Large intestine (tissue), 12 donors: ENCODE measurements at places on chromosomes 7 and 10.

- DNase-seq, result no peak
Observed at GRCh38 chr10:98158576-98158975, 24.1 kb downstream of the R3HCC1L start.

DNA sequence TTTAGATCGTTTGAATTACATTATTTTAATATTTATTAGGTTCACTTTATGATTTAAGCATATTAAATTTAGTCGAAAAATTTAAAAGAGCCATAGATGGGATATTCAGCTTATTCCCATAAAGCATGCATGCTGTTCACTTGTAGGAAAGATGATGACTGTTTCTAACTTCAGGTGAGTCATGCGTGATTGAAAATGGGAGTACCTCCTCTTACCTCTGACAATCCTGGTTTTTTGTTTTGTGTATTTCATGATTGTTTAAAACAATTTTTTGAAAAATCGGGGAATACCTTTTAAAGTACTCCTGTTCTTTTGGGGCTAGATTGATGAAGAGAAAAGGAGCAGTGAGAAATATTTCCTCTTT lies 1.4 kb downstream of the TNKS2 start:
- peak; percentile 12 for DNase-seq

GRCh38 chr10:35569836-35570235 lies 35.3 kb upstream of the GJD4 start:
- DNase-seq, result no peak

GRCh38 chr10:3559011-3559410 lies 226.0 kb downstream of the KLF6 start:
- no peak for DNase-seq

DNA sequence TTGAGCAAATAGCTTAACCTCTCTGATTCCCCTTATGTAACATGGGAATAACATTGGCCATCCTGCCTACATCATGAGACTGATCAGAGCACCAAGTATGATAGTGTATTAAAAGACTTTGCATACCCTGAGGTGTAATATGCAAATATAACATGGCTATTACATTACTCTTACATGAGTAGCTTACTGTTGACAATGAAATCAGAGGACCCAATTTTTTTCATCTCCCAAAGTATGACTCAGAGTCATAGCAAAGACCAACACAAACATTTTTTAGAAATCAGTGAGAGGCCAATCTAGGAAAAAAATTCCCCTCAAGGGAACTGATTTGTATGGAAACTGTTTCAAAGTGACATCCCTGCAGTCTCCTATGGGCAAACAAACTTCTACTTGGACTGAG lies 47.0 kb upstream of the TMEM140 start:
- no peak for DNase-seq

GRCh38 chr7:17942231-17942630 lies 1.9 kb upstream of the SNX13 start:
- no peak for DNase-seq

DNA sequence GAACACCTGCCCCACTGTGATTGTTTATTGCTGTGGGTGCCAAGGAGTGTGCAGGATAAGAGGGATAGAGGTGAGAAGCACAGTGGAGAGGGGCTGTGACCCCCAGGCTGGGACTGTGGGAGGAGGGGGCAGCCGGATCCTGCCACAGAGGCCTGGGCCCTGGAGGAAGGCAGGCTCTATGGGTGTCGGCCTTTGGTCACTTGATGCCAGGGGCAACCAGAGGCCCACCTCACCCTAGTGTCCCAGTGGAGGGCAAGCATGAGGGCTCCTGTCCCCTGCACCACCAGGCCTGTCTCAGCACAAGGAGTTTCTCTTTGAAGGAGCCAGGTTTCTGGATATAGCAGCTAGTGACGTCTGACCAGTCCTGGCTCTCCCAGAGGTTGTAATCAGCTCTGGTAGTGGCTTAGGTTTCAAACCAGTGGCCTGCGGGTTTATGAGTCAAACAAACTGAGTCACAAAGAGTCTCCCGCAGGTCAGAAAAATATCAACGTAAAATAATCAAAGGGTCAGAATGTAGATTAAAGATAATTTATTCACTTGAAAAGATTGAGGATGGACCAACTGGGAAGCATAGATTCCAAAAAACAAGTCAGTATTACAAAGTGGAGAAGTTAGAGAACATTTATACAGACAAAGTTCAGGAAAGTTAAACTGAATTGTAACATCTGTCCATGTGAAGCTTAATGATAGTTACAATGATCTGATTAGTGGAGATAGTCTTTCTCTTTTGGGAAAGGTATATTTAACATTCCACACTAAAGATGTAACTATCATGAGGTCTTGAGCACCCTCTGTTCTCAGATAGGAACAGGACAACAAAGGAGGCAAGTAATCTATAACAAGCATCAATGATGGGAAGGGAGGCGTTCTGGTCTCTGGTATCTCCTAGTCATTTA lies 37.2 kb upstream of the ZNF488 start:
- DNase-seq, result no peak

DNA sequence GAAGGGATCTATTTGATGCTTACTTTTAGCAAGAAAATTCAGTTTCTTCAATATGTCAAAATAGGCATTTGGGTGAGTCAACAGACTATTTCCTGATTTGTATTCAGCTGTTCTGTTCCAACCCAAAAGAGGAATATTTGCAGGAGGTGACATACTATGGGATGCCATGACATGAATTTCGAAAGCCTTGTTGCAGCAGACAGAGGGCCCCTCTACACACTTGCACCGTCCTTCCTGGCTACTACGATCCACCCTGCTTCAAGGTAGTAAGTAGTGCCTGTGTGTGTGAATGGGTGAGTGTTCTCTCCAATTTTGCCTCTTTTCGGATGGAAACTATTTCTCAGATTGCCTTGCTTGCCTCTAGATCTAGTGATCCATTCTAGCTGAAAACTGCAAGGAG lies 413.0 kb upstream of the ADARB2 start:
- no peak for DNase-seq

DNA sequence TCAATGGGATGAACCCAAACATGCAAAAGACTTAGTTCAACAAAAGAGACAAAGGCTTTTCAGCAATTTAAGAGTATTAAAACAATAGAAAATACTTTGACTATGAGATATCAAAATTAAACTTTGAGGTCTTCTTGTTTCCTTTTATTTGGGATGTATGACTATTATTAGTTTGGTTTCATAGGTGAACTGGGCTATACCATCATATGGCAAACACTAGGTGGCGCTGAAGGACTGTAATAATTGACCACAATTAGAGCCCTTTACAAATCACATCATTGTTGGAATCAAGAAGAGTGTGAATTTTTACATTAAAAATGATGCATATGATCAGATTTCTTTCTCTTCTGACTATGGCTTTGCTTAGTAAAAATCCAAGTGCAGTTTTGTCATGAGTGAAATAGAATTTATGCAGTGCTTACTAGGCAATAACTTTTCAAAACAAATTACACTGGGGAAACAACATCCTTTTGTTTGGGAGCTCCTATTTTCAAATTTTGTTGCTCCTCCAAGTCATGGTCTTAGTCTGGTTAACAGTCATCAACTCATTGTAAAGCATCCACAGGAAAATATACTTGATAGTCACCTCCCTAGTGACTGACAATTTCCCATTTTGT lies 14.7 kb upstream of the NXPH1 start:
- DNase-seq, result peak; percentile 28

DNA sequence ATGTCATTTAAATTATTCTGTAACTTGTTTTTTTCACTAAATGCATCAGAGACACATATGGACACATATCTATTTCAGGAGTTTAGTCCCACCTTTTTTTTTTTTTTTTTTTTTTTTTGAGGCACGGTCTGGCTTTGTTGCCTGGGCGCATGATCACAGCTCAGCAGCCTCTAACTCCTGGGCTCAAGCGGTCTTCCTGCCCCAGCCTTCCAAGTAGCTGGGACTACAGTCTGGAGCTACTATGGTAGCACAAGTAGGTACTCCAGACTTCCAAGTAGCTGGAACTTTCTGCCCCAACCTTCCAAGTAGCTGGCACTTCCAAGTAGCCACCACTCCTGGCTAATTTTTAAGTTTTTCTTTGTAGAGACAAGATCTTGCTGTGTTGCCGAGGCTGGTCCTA lies 407.7 kb downstream of the GALNT17 start:
- no peak for DNase-seq

DNA sequence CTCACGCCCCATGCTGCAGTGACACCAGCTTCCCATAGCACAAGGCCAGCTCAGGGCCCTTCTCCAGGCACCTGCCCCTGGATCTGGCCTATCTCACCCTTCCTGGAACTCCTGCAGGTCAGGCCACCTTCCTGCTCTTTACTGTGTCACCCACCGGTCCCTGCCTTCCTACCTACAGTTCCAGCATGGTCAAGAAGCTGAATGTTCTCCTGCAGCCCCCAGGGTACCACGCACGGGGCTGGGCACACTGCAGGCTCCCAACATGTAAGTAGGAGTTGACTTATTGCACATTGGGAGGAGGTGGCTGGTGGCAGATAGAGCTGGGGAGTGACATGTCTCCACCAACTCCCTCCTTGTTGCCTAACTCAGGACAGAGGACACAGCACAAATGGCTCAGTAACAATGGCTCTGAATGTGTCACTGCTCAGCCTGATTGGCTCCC lies 14.5 kb downstream of the ITPRIP start:
- no peak for DNase-seq

GRCh38 chr7:93092757-93093370 lies 24.9 kb downstream of the SAMD9 start:
- DNase-seq, result no peak

GRCh38 chr10:12412666-12413368 lies 63.5 kb downstream of the CAMK1D start:
- no peak for DNase-seq

DNA sequence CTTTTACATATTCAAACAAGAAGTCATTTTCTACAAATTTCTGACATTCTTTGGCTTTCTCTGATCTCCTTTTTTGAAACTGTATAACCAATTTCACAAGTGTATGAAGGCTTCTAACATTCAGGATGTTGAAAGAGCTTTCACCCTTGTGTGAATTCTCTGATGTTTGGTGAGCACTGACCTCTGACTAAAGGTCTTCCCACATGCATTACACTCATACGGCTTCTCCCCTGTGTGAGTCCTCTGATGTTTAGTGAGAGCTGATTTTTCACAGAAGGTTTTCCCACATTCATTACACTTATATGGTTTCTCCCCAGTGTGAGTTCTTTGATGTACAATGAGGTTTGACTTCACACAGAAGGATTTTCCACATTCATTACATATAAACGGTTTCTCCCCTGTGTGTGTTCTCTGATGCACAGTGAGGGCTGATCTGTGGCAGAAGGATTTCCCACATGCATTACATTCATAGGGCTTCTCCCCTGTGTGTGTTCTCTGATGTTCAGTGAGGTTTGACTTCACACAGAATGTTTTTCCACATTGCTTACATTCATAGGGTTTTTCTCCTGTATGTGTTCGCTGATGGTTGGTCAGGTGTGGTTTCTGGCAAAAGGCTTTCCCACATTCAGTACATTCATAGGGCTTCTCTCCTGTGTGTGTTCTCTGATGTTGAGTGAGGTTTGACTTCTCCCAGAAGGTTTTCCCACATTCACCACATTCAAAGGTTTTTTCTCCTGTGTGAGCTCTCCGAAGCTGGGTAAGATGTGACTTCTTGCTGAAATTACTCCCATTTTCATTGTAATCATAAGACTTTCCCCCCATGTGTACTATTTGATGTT lies 25.7 kb downstream of the ZNF248 start:
- no peak for DNase-seq

- DNase-seq, result peak; percentile 77
Observed at GRCh38 chr10:104255311-104255981, 754 bp downstream of the GSTO1 start.

DNA sequence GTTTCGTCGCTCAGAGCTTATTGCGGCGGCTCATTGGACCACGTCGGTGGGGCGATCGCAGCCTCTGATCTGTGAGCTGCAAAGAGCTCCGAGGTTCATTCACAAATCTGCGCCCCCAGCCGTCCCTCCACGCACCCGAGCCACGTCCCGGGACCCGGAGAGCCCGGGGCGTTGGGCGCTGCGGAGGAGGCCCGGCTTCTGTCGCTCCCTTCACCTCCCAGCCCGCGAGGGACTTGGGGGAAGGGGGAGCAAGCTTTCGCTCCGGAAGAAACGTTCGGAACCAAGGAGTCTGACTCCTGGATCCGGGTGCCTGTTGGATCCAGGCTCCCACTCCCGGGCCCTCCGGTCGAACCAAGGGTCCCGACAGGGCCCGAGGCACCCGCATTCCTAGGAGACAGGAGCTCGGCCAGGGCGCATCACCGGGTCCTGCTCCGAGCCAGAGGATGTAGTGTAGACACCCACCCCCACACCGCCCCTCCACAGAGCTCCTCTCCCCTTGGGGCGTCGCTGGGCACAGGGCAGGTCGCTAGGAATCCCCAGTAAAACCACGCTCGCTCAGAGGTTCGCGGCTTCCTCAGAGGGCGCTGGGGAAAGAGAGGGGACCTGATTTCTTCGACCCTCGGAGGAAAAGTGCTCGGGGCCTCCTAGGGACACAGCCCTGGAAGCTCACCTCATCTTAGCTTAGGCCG lies 7.9 kb upstream of the EN2 start:
- DNase-seq, result no peak

- no peak for DNase-seq
Observed at GRCh38 chr7:24899905-24900304, 80.1 kb downstream of the OSBPL3 start.

- DNase-seq, result no peak
Observed at GRCh38 chr10:24898501-24898900, 53.9 kb downstream of the PRTFDC1 start.

- DNase-seq, result no peak
Observed at GRCh38 chr10:68135362-68135761, 26.1 kb downstream of the MYPN start.

GRCh38 chr10:129637010-129637409 lies 170.0 kb downstream of the MGMT start:
- no peak for DNase-seq

DNA sequence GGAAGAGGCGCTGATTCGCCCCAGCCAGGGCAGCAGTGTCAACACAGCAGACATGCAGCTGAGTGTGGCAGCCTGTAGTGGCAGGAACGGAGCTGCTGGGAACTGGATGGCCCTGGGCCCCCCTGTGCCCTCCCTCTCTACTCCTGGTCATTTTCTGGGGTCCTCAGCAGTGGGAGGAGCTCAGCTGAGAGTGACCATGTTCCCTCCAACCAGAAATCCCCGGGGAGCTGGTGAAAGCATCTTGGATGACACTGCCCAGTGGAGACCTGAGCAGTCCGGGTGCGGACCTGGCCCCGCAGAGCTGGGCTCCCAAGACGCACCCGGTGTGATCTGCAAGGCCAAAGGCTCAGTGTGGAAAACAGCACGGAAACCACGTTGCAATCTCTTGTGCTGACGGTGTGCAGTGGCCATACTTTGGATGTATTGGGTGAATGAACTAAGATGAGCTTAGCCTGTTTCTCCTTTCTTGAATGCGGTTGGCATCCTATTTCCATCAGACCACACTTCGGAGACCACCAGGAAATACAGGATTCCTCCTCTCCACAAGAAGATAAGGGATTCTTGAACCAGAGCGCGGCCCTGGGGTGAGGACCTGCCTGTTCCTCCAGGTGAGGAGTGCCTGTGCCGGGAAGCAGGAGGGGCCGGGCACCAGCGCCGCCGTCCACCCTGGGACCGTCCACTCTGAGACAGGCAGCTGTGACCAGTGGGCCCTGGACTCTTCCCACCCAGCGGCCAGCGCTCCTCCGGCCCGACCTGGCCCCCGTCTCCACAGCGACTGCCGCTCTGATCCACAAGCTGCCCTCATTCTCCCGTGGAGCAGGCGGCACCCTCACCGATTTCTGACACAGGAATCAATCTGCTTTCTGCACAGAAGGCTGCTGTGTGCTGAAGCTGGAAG lies 93.5 kb upstream of the DIP2C start:
- no peak for DNase-seq

GRCh38 chr7:114630201-114630990 lies 215.8 kb downstream of the FOXP2 start:
- peak; percentile 42 for DNase-seq

- no peak for DNase-seq
Observed at GRCh38 chr7:44138698-44139097, 2.4 kb downstream of the MYL7 start.
